ENCODE measurements at places on chromosomes 1 and 21. TPM values are rescaled to one million over a fixed set of nuclear protein-coding genes. Genes with fewer than 3 reads are reported as not detected.

DNA sequence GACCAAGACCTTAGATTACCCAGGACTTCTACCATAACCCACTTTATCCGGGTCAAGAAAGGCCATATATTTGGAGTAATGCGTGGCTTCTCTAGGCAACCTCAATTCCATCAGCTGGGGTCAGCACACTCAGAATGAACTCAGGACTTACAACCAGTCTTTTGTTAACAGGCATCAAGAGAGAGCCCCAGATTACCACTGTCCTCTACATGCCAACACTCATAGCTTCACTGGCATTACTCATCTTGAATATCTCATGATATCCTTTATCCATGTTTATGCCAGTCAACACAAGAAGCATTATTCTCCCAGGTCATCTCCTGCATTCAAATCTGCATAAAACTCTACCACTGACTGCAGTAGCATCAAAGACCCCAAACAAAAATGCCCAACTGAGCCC, 6.6 kb upstream of the FCGR2A start:
- DNase-seq, result no peak

Gene FLG2
- not detected for total RNA-seq

DNA sequence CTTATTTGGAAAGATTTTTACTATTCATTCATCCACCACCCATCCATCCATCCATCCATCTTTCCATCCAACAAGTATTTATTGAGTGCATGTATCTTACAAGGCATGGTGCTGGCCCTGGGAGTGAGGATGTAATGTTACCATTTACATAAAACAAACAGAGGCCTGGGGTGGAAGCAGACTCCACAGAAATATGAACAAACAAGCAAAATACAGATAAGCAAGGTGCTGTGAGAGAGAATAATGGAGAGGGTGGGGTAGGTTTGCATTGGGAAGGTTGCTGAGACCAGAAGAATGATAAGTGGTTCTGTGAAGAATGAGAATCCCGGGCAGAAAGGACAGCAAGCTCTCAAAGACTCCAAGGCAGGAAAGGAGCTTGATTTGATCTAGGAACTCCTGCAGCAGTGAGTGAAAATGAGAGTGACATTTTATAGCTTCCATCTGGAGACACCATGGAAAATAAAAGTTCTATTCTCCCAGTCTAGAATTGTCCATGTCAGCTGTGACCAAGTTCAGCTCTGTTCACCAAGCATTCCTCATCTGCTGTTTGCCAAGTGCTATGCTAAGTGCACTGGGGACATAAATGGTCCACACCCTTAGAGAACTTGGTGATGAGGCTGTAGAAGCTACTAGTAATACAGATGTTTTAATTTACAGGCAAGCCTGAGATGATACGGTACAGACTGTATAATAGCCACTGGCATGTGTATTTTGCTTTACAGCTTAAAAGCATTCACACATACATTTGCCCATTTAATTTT, 75.3 kb downstream of the PEX14 start:
- no peak for DNase-seq

DNA sequence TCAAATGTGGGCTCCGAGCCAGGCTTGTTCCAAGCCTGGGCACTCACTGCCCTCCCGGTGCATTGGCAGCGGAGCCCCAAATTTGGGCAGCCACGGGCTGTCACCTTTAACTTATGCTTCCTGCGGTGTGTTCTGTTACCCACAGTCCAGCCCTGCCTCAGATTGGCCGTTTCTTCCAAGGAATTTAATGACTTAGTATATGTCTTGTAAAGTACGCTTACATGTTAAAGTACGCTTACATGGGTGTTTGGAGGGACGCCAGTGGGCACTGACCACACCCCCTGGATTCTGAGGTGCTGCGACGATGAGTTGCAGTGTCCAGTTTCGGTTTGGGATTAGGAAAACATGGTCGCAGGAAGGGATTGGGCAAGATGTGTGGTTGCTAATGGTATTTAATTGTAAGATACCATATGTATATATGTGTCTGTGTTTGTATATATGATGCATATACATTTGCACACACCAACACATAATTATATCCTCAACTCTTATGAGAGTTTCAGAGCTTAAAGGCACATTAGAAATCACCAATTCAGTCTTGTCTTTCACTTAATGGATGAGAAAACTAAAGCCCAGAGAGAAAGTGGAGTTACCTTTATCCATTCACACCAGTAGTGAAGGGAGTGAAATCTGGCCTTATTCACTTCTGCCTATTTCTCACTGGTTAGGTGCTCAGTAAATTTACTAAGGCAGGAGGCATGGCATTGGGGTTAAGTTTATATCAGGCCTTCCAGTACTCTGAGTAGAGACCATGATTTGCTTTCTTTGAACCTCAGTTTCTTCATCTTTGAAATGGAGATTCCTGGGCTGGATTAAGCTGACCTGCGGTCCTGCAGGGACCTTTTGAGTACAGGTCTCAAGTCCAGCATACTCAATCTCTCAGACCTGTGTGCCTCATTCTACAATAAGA, 1.0 kb downstream of the SMYD2 start:
- DNase-seq, result no peak

GRCh38 chr1:157646144-157646543, 48.3 kb upstream of the FCRL4 start:
- no peak for DNase-seq

GRCh38 chr21:37243961-37244360, 23.2 kb downstream of the VPS26C start:
- DNase-seq, result no peak

Gene GBP7
- total RNA-seq, result 0.18 TPM

DNA sequence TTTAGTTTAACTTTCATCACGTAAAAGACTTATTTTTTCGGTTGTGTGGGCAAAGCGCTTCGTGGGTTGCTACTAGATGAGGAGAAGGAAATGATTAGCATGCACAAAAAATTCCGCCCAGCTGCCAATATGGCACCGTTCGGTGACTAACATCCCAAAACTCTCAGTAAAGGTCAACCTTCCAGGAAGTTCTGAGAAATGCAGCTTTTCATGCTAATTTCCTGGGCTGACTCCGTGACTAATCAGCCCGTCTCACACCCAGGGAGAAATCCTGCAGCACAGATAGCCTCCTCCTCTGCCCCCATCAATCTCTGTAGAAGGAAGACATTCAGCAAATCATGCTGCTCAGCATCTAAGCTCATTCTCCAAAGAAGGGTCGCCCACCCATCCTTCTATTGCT, 34.1 kb downstream of the TMCO4 start:
- DNase-seq, result no peak

Gene CELA2B
- not detected for total RNA-seq

DNA sequence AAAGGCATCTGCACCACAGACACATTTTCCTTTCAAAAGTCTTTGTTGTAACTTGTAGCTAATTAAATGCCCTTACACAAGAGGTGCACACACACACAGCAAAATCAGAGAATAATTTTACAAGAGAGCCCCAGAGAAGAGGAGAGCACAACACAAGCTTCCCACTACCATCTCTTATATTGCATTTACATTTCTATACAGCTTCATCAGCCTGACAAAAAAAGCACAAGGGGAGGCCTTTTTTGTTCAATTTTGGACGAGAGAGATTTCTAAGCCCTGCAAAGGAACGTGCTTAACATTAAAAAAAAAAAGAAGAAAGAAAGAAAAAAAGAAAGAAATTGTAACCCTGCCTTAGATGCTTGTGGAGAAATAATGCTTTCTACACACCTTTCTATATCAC, 17.1 kb upstream of the ESRRG start:
- DNase-seq, result no peak

DNA sequence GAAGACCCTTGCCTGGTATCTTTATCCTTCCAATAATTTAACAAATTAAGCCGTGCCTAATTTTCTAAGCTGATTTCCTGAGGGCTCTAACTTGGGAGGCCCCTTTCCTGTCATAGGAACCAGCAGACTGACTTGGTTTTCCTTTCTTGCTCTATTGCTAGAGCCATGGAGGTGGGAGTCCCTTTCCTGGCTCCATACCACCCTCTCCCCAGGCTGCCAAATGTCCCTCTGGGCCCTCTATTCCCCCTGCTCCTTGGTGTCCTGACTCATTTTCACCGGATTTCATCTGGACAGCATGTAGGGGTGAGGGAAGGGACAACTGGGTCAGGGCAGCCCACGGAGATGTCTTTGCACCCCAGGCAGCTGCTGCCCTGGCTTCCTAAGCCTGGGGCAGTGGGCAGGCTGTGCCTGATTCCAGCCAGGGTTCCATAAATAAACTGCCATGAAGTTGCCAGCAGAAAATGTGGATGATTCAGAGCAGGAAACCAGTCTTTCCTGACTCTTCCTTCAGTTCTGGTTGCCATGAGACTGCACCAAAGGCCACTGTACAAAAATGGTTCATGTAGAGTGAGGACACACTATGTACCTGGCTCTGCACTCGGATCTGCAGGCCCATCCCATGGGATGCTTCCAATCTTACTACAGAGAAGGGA, 38.0 kb upstream of the SERBP1 start:
- DNase-seq, result no peak

GRCh38 chr21:38140207-38140903, 116.4 kb upstream of the KCNJ15 start:
- DNase-seq, result no peak

DNA sequence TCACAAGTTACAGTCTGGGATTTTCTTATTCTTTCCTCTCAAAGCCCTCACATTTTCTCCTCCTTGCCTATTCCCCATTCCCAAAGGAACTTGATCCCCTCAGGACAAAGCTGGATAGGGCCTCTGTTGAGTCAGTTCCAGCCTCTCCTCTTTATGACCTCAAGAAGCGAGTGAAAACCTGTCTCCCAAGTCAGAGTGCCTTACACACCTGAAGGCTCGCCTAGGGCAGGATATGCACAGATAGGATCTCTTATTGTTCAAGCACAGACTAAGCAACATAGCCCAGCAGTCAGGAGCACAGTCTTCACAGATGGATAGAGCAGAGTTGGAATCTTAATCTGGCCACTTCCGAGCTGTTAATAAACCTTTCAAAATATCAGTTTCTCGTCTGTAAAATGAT, 60.8 kb upstream of the PRRC2C start:
- DNase-seq, result no peak

GRCh38 chr1:210800756-210801155, 333.2 kb downstream of the KCNH1 start:
- DNase-seq, result no peak

Gene AKR7A3
- total RNA-seq, result 0.93 TPM

Data from activated CD8-positive, alpha-beta memory T cell treated with anti-CD3 and anti-CD28 coated beads, Interleukin-2, amount 10 ng/mL, durations not matched to agents 7 days and 5 days (primary cell).